HepG2 (cell line): ENCODE measurements at places on chromosomes 2 and 18. TPM values are rescaled to one million over a fixed set of nuclear protein-coding genes. Genes with fewer than 3 reads are reported as not detected.

The SMYD1 gene
- total RNA-seq, result not detected in 2 replicates

GRCh38 chr2:176534798-176535466 lies 265.7 kb downstream of the MTX2 start:
- H3K27ac ChIP-seq, result no peak overlapping the region
- H3K4me1 ChIP-seq, result no peaks in the 10 kb centered on the region
- H3K36me3 ChIP-seq, result no peaks in the 10 kb centered on the region

DNA sequence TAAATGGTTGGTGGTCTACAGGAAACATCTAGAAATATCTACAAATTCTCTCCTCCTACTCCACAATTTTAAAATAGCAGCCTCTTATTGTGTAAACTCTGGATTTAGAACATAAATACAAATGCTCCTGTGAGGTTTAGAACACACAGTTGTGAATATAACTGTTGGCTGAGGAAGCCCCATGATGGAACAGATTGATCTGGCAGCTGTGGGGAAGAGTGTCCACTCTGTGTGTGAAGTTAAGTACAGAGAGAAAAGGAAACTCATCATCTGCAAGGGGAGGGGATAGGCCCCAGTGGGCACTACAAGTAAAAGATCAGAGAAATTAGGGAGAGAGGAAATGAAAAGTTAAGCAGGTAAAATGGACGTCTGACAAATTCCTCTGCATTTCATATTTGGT lies 422.7 kb upstream of the FSHR start:
- H3K27me3 ChIP-seq, result no peaks in the 10 kb centered on the region
- no peak overlapping the region for H3K27ac ChIP-seq
- H3K4me1 ChIP-seq, result no peaks in the 10 kb centered on the region
- no peak for DNase-seq
- no peaks in the 10 kb centered on the region for H3K36me3 ChIP-seq

- no peak overlapping the region for H3K27ac ChIP-seq
- no peaks in the 10 kb centered on the region for H3K4me1 ChIP-seq
- no peak for DNase-seq
- H3K4me3 ChIP-seq, result no peak overlapping the region
- no peaks in the 10 kb centered on the region for H3K27me3 ChIP-seq
Observed at GRCh38 chr2:107712857-107713256, 113.8 kb upstream of the RGPD4 start.

The SLC19A3 gene
- total RNA-seq, result 1.7 and 2.3 TPM in 2 replicates

DNA sequence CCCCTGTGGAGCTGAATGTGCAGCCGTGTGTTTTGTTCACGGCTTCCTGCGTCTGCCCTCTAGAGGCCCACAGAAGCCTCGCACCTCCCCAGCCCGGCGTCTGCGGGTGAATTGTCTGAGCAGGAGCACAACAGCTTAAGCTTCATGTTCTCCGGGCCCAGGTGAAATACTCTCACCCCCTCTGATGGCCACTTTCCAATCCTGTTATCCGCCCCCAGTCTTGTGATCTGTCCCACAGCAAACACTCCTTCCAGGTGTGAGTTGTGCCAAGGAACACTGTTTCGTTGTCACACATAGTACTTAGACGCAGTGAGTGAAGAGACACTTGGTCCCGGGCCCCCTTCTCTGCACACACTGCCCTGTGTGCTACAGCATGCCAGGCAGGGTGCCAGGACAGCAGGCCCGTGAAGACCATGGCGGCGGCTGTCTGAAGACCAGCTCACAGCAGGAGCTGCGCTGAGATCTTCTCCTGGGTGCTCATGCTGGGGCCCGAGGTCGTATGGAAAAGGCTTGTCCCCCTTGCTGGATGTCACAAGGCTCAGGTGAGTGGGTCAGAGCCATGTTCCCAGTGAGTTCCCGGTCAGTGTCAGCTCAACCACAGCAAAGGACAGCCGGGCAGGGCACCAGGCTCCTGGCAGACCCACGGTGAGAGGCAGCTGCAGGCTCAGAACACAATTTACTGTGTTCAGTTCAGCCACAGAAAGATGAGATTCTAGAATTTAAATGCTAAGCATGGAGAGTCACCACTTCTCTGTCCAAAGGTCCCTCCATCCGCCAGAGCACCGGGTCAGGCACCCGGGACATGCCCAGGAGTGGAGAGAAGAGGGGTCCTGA lies 6.8 kb upstream of the PXDN start:
- H3K27ac ChIP-seq, result no peak overlapping the region
- peak; percentile 28 for DNase-seq
- no peak overlapping the region for H3K4me3 ChIP-seq
- H3K27me3 ChIP-seq, result no peaks in the 10 kb centered on the region
- H3K4me1 ChIP-seq, result no peaks in the 10 kb centered on the region
- no peaks in the 10 kb centered on the region for H3K36me3 ChIP-seq

GRCh38 chr2:99806758-99807157 lies 316.9 kb upstream of the REV1 start:
- H3K4me3 ChIP-seq, result no peak overlapping the region
- no peaks in the 10 kb centered on the region for H3K36me3 ChIP-seq
- DNase-seq, result peak; percentile 14
- no peaks in the 10 kb centered on the region; the same call in 1 of the 2 replicates for H3K27me3 ChIP-seq
- H3K27ac ChIP-seq, result no peak overlapping the region

The LRRC30 gene
- not detected in 2 replicates for total RNA-seq

GRCh38 chr18:31192086-31192776 lies 29.6 kb upstream of the DSC1 start:
- no peak overlapping the region for H3K4me3 ChIP-seq
- no peaks in the 10 kb centered on the region for H3K36me3 ChIP-seq
- H3K27me3 ChIP-seq, result no peaks in the 10 kb centered on the region; the same call in 1 of the 2 replicates
- no peak for DNase-seq
- H3K4me1 ChIP-seq, result 0 out of 2 replicates have a peak, but pooled peaks cover 9% of the 10 kb centered on the region
- no peak overlapping the region for H3K27ac ChIP-seq

- H3K36me3 ChIP-seq, result peaks cover 6% of the 10 kb centered on the region
- peak; percentile 59 for DNase-seq
- H3K27me3 ChIP-seq, result no peaks in the 10 kb centered on the region
- H3K27ac ChIP-seq, result peak overlapping the region; percentile 36
- peaks cover 47% of the 10 kb centered on the region for H3K4me1 ChIP-seq
Observed at GRCh38 chr2:39379643-39380524, 57.2 kb downstream of the MAP4K3 start.

DNA sequence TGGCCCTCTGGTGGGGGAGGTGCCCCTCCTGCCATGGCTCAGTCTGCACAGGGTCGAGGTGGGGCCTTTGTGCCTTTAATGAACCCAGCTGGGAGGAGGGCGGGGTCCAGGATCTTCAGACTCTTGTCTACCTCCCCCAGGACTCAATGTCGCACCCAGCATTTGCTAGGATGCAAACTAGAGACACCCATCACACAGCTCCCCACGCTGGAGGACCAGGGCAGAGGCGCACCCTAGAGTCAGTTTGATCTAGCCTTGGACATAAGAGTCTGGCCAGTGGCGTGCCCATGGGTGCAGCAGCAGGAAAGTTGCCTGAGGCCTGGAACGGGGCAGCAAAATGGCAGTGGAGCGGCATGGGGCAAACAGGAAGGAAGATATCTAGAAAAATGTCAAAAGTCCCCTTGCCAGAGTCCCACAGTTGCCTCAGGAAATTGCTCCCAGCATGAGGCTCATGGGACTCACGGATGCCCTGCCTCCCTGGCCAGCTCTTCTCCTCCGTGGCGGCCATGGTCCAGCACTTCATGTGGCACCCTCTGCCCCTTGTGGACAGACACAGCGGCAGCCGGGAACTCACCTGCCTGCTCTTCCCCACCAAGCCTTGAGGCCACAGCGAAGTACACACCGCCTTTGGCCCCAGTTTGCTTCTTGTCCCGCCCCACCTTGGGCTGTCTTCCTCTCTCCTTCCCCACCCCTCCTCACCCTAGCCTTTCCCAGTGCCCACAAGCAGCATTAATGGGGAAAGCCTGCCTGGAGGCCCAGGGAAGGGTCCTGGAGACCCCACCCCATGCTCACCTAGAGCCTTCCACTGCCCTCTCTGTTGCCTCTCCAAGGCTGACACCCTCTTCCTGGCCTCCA lies 17.7 kb downstream of the SH2D6 start:
- no peak for DNase-seq
- H3K4me3 ChIP-seq, result no peak overlapping the region
- H3K36me3 ChIP-seq, result no peaks in the 10 kb centered on the region
- H3K27me3 ChIP-seq, result peaks cover 76% of the 10 kb centered on the region
- no peak overlapping the region for H3K27ac ChIP-seq

DNA sequence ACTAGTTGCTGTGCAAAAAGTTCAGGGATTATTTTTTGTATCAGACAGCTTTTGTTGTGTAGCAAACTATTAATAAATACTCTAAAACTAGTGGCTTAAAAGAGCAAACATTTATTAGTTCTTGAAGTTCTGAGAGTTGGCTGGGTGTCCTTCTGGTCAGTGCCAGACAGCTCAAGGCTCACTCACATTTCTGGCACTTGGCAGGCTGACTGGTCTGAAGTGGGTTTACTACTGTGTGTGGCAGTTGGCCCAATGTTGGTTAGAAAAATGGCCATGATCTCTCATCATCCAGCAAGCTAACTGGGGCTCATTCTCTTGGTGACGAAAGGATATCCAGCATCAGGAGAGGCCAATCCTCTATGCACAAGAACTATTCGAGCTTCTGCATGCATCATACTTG lies 71.4 kb upstream of the ZNF385B start:
- H3K36me3 ChIP-seq, result no peaks in the 10 kb centered on the region
- no peaks in the 10 kb centered on the region for H3K27me3 ChIP-seq
- H3K4me1 ChIP-seq, result peaks cover 4% of the 10 kb centered on the region
- no peak overlapping the region for H3K4me3 ChIP-seq
- no peak overlapping the region for H3K27ac ChIP-seq
- DNase-seq, result no peak

- no peak overlapping the region for H3K27ac ChIP-seq
- H3K36me3 ChIP-seq, result peaks cover 10% of the 10 kb centered on the region
- H3K4me1 ChIP-seq, result peaks cover 53% of the 10 kb centered on the region
- no peaks in the 10 kb centered on the region; the same call in 2 of the 3 replicates for H3K27me3 ChIP-seq
Observed at GRCh38 chr2:215314896-215315295, 3.0 kb downstream of the ATIC start.

GRCh38 chr18:33583901-33584300 lies 5.9 kb downstream of the ASXL3 start:
- H3K4me3 ChIP-seq, result no peak overlapping the region
- H3K27me3 ChIP-seq, result peaks cover 11% of the 10 kb centered on the region
- peaks cover 5% of the 10 kb centered on the region for H3K4me1 ChIP-seq
- no peak for DNase-seq

The PREPL gene
- 34.3 and 56.1 TPM in 2 replicates for total RNA-seq
